ENCODE measurements at places on chromosomes 1 and 21. TPM values are rescaled to one million over a fixed set of nuclear protein-coding genes. Genes with fewer than 3 reads are reported as not detected.

Gene TMEM50A
- 118 TPM for total RNA-seq

GRCh38 chr1:16464917-16465625 is 24.5 kb downstream of the NECAP2 start:
- DNase-seq = no peak

DNA sequence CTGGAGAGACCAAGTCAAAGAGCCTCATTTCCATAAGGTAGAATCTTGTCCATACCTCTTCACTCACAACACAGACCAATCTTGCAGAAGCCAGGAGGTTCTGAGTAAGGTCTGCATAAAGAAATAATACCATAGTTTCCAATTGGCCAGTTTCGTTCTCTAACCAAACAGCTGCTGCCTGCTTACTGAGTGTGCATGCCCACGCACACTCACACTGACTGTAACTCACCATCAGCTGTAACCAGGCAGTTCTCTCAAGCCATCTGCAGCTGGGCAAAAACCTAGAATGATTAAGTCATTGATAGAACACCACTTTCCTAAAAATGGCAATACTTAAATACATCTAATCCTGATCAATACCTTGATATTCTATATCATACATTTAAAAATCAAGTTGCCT is 106.6 kb upstream of the VAV3 start:
- no peak for DNase-seq

Gene AIRE
- total RNA-seq = 0.25 TPM

GRCh38 chr21:41861255-41861654 is 17.9 kb downstream of the PRDM15 start:
- no peak for DNase-seq

Gene YRDC
- total RNA-seq = 9.0 TPM

GRCh38 chr1:153663211-153663610 is 4.7 kb downstream of the SNAPIN start:
- no peak for DNase-seq

Gene TEDDM1
- total RNA-seq = not detected

Gene INAVA
- 48.8 TPM for total RNA-seq

Gene HSD11B1
- 1.8 TPM for total RNA-seq

Gene YTHDF2
- 61.0 TPM for total RNA-seq

- DNase-seq = no peak
Measured at GRCh38 chr1:217622042-217622441, 8.8 kb downstream of the GPATCH2 start.

Gene ARHGAP30
- 21.6 TPM for total RNA-seq
